ENCODE measurements at places on chromosomes 11 and 22.

DNA sequence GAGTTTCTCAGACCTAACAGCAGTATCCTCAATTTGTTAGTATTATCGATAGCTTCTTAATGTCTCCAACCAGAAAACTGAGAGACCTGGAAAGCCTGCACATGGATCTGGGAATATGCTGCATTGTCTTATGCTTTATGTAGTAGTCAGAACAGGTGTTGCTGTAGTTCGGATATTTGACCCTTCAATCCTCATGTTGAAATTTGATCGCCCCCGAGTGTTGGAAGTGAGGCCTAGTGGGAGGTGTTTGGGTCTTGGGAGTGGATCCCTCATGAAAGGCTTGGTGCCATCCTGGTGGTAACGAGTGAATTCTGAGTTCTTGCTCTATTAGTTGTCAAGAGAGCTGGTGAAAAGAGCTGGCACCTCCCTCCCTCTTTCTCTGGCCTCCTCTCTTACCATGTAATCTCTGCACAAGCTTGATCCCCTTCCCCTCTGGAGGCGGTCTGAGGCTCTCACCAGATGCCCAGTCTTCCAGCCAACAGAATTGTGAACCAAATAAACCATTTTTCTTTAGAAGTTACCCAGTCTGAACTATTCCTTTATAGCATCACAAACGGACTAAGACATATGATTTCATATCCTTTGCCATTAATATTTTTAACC lies 227.1 kb downstream of the DDX10 start:
- DNase-seq: no peak

GRCh38 chr11:1503708-1504104 lies 17.1 kb upstream of the MOB2 start:
- no peak for DNase-seq

GRCh38 chr11:130069659-130070108 lies at the start of gene APLP2:
Gene APLP2 (plus strand): TSS chr11:130069894. CDS start chr11:130069978, 84 bp downstream.
- peak; percentile 95 for DNase-seq

DNA sequence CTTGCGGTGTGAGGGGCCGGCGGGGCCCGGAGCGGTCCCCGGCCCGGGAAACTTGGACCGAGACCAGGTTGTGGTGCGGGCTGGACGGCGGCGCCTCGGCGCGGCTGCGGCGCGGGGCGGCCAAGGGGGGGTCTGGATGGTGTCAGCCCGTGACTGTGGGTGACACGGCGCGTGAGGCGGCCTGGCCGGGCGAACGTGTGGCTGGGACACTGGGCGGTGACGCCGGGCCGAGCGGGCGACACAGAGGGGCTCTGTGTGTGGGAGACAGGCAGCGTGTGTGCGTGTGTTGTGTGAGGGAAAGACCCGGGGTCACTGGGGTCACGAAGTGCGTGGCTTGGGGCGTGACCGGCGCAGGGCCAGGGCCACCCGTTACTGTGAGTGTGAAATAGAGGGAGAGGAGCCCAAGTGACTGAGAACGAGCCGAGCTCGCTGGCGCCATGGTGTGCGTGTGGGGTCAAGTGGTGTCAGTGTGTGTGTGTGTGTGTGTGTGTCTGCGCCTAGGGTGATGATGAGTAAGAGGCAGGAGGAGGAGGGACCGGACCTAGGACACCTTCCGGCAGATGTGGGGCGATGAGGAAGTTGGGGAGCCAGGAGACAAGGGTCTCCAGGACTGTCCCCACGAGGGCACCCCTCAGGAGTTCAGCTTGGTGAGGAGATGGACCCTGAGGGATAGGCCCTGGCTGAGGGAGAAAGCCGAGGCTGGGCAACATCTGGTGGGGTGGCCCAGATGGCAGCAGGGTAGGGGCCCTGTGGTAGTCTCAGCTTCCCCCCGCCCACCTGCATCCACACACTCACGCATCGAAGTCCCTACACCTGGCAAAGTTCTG lies 817 bp downstream of the RELT start:
- peak; percentile 36 for DNase-seq

GRCh38 chr22:17265649-17266248 lies 46.5 kb upstream of the ADA2 start:
- no peak for DNase-seq

DNA sequence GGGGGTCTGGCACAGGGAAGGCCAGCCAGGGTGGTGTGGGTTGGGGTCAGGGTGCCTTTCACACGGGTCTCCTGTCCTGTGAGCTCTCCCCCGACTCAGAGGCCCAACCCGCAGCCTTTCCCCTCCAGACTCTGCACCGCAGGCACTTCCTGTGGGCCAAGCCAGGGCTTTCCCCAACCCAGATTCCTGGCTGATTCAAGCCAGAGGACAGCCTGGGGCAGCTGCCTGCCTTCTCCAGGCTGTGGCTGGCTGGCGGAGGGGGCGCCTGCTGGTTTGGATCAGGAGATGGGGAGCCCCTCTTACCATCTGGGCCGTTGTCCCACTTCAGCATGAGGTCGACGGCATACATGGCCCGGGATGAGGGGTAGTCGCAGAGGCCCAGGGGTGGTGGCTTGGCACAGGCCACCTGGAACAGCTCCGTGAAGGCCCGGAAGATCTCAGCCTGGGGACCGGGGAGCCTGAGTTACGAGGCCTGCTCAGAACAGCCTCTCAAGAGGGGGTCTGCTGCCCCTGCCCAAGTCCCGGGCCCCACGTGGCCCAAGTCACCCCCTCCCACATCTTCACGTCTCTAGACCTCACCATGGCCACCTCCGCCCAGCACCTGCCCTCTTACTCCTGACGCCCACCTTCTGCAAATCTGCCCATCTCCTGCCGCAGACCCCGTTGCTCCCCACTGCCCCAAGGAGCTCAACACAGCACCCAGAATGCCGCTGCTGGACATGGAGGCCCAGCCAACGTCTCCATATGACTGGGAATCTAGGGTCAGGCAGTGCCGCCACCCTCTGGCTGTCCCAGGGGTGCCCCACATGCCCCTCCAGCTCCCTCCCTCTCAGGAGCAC lies 17.3 kb downstream of the TSPO start:
- DNase-seq: no peak

DNA sequence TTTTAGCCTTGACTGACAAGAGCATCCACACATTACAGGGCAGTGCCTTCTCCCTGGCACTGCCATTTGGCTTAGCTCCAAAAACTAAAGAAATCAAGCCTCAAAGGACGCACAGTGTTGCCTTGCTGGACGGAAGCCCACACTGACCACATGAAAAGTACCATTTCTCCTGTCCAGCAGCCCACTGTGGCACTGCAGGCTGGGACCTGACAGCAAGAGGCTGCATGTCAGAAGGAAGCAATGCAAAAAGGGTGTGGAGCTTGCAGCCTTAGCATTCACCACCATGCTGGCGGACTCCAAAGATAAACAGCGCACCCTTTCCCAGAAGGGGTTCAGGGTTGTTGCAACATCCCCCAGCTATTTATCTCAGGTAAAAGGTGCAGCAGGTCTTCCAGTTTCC lies 109.3 kb upstream of the BMAL1 start:
- no peak for DNase-seq

- no peak for DNase-seq
Observed at GRCh38 chr22:38935023-38935422, 22.4 kb upstream of the APOBEC3A start.

DNA sequence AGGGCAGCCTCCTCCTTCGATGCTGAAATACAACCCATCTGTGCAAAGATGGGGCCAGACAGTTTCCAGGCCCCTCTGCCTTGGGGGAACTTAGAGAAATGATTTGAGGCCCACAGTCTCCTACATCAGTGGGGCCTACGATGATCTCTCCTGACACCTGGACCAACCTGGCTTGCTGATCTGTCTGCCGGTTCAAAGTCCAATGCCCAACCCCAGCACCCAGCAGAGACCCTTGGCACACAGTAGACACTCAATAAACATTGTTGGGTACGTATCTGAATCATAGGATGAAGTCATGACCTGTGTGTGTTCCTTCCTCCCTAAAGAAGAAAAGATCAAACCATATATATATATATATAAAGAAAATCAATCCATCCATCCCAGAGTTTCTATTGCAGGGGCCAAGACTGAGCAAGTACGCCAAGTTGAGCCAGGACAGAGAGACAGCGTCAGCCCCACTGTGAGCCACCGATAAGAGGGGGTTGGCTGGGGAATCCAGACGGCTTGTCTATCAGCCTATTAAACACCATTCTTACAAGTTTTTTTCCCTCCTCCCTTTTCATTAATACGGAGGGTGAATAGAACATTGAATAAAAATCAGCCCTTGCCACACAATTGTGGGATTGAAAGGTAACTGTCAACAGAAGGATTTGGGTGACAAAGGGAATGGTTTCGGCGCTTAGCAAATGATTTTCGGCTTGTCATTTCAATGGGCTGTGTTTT lies 244.1 kb downstream of the MN1 start:
- DNase-seq: no peak

DNA sequence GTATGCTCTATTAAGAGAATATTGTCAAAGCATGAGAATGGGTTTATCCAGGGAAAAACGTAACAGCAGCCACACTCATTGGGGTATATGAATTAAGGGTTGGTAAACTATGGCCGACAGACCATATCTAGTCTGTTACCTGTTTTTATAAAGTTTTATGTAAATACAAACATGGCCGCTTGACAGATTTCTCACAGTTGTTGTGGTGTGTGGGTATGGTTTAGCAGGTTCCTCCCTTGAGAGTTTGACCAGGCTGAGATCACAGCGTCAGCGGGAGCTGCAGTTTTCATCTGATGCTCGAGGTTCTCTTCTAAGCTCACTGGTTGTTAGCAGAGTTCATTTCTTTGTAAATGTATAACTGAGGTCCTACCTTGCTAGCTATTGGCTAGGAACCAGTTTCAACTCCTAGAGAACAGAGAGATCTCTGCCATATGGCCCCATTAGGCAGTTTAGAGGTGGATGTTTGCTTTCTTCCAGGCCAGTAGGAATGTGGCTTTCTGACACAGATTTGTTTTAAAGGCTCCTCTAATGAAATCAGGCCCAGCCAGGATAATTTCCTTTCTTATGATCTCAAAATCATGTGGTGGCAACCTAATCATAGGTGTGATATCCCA lies 45.5 kb upstream of the GRIK4 start:
- DNase-seq: no peak

GRCh38 chr11:72812967-72813739 lies 1.1 kb upstream of the ATG16L2 start:
- peak; percentile 50 for DNase-seq

GRCh38 chr11:15901790-15902189 lies 454.6 kb downstream of the SOX6 start:
- no peak for DNase-seq

GRCh38 chr11:36718451-36718850 lies 120.4 kb upstream of the RAG2 start:
- DNase-seq: no peak

GRCh38 chr11:67303835-67304411 lies 593 bp downstream of the SSH3 start:
- no peak for DNase-seq

- no peak for DNase-seq
Observed at GRCh38 chr11:72280037-72280436, 36.1 kb upstream of the PHOX2A start.

DNA sequence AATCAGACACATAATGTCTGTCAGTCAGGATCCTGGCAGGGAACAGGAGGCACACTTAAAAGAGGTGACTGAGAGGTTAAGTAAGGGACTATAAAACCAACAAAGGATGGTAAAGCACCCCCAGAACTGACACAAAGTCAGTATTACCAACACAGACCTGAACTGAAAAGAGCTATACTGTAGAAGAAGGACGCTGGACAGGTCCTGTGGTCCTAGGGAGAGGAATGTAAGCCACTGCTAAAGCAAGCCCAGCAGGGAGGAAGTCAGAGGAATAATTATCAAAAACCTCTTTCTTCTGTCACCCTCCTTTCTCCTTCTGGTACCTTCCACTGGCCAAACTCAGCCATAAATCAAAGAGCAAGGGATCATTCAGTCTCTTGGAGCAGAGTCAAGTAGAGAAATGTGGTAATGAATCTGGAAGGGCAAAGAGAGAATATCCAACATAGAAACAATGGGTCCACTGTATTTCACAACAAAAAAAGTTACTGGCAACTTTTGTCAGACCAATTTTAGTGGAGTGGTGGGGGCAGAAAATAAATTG lies 33.4 kb upstream of the ANGPTL5 start:
- DNase-seq: no peak

DNA sequence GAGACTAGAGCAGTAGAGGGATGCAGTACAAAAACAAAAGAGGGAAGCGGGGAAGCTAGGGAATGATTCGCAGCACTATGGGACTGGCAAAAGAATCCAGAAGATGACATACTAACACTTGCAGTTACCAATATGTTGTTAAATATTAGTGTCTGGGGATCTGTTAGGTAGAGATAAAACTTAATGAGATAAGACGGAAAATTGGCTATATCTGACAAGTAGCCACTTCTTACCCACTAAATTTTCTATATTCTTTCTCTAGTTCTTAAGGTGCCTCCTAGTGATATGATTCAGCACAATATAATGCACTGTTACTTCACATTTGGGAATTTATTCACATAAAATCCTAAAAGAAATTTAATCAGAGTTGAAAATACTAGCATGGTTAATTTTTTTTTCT lies 30.8 kb downstream of the CCDC90B start:
- no peak for DNase-seq

DNA sequence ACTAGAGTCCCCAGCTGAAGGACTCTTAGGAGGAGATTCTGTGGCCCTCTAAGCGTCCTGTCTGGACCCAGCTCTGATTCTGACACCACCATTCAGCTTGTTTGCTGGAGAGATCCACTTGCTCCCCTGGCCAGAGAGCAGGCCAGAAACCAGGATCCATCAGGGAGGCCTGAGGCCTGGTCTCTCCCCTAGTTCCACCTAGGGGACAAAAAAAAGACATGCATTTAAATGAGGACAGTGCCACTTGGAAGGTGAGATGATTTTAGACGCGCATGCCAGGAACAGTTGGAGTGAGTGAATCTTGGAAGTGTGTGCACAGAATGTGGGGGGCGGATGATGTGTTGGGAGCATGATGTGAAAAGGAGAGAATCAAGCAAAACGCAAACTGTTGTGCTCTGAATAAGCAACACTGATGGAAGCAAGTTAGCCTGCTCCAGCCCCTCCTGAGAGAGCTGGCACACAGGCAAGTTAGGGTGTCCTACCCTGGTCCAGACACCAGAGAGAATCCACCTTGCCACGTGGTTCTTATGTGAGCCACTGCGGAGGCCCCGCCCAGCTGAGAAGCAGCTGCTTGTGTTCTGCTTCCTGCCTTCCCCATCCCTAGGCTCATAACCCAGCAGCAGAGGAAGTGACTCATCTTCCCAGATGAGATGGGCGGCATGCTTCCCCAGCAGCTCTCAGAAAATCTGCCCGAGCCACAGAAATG lies 8.0 kb upstream of the SLCO2B1 start:
- DNase-seq: peak; percentile 64

DNA sequence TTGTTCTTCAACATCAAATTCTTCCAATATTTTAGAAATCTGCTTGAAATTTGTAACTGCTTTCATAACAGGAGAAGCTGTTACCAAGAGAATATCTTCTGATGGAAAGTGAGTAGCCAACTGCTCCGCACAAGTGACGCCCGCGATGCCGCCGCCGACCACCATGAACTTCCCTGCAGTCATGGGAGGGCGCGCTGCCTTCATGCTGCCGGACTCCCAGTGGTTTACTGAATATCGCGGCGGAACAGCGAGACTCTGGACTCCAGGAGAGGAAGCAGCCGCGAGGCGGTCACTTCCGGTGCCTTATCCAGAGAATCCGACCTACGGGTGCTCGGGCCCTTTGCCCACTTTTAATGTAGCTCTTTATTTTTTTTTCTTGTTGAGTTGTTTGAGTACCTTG lies 190.6 kb downstream of the GUCY1A2 start:
- no peak for DNase-seq
